ENCODE measurements at places on chromosomes 5 and 9. TPM values are rescaled to one million over a fixed set of nuclear protein-coding genes. Genes with fewer than 3 reads are reported as not detected.

The CCL21 gene
- total RNA-seq: not detected

DNA sequence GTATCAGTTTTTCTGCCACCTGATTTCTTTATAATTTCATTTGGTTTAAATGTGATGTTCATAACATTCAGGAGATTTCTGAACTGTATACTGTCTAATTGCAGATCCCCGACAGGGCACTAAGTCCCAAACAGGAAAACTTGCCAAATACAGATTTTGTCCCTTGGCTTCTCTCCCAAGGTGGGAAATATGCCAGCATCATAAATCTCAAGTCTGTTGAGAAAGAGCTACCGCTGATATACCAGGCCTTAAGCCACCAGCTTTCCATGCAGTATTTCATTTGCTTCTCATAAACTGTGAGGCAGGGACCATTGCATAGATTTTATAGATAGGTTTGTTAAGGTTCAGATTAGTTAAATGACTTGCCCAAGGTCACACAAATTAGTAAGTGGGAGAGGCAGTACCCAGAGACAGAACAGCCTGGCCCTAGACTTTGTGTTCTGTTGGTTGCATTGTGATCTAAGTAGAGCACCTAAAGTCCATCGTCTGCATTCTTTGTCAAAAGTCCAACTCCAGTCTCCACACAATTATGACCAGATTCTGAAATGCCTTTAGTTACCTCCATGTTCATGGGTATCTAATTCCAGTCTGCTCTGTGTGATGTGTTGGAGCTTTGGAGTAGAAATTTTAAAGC is 16.2 kb downstream of the GPR21 start:
- DNase-seq: no peak

DNA sequence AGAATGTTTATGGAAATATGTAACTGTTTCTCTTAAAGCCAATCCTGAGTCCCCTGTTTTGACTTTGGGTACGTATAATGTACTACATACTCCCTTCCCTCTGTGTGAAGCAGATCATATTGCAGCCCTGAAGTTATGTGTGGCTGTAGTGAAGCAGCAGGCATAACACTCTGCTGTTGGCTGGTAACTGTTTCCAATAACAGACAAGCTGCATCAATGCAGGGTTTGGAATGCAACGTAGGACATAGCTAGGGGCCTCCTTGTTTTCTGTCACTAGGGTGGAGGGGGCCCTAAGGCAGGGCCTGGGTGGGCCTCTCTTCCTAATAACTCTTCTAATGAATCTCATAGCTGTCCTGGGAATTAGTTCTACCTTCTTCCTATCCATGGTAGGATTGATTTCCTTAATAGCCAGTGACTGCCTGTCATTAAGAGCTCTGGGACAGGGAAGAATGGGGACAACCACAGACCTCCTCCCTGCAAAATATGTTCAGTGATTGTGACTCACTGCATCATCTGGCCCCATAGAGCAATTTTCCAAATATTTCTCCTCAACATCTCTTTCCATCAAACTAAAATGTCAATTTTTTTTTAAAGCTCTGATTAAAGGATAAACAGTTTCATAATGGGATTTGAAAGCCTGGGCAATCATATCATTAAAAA is 129.6 kb upstream of the HMHB1 start:
- no peak for DNase-seq

DNA sequence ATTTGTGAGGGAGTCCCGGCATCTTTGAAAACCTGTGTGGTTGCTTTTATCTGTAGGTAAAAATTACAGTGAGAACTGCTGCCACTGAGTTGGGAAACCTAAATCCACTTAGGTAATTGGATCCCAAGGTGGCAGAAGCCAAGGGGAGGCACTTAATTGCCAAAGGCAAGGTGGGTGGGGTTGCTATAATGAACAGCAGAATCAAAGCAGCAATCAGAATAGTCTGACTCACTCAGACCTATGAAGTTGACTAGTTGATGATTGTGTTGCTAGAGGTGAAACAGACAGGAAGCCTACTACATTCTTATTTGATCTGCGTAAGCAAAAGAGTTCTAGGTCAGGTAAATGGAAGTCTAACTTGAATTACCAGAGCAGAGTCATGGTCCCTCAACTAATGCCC is 17.3 kb upstream of the BICD2 start:
- no peak for DNase-seq

DNA sequence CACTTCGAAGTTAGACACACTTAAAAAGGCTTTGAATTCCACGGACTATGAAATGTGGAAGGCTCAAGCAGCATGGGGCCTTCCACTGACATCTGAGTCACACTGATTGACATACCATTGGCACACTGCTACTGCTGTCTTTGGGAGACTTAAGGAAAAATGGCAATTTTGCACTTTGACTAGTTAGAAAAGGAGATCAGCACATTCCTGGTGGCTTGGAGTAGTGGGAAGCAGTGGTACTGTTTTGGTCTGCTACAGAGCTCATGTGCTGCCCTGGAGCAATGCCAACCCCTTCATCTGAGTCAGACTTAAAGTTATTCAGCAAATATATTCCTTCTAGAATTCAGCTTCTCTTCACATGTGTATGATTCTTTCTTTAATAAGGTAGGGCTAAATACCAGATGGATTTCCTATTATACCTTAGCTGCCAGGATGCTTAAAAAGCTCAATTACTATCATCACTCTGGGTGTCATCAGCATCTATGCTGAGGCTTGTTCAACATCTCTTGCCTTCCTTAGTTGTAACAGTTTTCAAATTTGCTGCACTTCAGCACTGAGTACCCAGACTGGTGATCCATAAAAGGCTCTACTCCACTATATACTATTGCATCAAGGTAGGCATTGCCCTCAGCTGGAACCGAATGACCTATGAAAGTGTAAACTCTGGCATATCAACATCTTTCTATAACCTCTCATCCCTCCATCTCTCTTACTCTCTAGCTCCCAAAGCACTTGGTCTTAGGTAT is 42.3 kb upstream of the MOCS2 start:
- DNase-seq: no peak

- DNase-seq: peak; percentile 50
Measured at GRCh38 chr5:73312146-73312871, 136.3 kb downstream of the FOXD1 start.

DNA sequence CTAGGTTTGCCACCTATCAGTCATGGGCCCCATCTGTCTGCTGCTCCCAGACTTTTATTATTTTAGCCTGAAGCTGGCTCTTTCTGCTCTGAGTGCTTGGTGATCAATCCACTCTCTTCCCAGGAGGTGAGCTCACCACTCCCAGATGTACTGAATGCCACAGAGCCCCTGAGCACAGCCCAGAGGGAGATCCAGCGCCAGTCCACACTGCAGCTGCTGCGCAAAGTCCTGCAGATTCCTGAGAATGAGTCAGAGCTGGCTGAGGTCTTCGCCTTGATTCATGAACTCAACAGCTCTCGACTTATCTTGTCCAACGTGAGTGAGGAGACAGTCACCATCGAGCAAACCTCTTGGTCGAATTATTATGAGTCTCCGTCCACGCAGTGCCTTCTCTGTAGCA is 36.0 kb downstream of the HMGXB3 start:
- no peak for DNase-seq

GRCh38 chr9:75105019-75105540 is 16.8 kb downstream of the OSTF1 start:
- no peak for DNase-seq

- DNase-seq: no peak
Measured at GRCh38 chr5:116598911-116599310, 24.3 kb upstream of the SEMA6A start.

The TMEM252 gene
- not detected for total RNA-seq

GRCh38 chr9:115032296-115032695 is 85.7 kb downstream of the TNC start:
- no peak for DNase-seq

DNA sequence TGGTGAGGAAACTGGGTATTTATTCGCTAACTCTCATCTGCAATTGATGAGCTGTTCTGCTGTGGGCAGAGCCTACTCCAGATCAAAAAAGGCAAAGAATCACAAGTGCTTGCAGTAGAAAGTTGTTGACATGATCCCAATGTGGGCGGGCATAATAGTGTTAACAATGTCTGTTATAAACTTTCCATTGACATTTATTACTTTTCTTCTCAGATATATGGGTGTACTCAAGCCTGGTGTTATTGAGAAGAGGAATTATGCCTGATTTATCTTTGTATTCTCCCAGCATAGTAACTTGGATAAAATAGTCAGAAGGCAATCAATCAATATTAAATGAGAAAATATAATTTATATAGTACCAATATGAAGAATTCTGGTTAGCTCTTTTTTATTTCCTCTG is 47.8 kb downstream of the ZNF474 start:
- DNase-seq: no peak

- no peak for DNase-seq
Measured at GRCh38 chr9:110472111-110472510, 107.4 kb downstream of the SVEP1 start.

The PLGRKT gene
- total RNA-seq: 38.4 TPM

- DNase-seq: no peak
Measured at GRCh38 chr5:5678909-5679308, 256.4 kb downstream of the ICE1 start.

- peak; percentile 95 for DNase-seq
Measured at GRCh38 chr9:135990468-135991429, 29.6 kb upstream of the UBAC1 start.

GRCh38 chr5:180173198-180173544 is 35.8 kb downstream of the RASGEF1C start:
- no peak for DNase-seq

The EIF4E1B gene
- total RNA-seq: 0.68 TPM

DNA sequence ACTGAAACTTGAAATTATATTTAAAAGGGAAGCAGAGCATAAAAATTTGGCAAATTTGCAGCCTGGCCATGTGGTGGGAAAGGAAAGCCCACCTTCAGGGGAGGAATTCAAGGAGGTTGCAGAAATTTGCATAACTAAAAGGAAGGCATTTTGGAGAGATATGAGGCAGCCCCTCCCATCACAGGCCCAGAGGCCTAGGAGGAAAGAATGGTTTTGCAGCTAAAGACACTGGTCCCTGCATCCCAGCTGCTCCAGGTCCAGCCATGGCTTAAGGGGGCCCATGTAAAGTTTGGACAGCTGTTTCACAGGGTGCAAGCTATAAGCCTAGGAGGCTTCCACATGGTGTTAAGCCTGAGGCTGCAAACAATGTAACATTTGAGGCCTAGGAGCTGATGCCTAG is 212.5 kb downstream of the NNT start:
- DNase-seq: no peak

GRCh38 chr5:143402017-143402552 is 1.4 kb downstream of the NR3C1 start:
- no peak for DNase-seq

The FOXD4L4 gene
- 0.15 TPM for total RNA-seq

DNA sequence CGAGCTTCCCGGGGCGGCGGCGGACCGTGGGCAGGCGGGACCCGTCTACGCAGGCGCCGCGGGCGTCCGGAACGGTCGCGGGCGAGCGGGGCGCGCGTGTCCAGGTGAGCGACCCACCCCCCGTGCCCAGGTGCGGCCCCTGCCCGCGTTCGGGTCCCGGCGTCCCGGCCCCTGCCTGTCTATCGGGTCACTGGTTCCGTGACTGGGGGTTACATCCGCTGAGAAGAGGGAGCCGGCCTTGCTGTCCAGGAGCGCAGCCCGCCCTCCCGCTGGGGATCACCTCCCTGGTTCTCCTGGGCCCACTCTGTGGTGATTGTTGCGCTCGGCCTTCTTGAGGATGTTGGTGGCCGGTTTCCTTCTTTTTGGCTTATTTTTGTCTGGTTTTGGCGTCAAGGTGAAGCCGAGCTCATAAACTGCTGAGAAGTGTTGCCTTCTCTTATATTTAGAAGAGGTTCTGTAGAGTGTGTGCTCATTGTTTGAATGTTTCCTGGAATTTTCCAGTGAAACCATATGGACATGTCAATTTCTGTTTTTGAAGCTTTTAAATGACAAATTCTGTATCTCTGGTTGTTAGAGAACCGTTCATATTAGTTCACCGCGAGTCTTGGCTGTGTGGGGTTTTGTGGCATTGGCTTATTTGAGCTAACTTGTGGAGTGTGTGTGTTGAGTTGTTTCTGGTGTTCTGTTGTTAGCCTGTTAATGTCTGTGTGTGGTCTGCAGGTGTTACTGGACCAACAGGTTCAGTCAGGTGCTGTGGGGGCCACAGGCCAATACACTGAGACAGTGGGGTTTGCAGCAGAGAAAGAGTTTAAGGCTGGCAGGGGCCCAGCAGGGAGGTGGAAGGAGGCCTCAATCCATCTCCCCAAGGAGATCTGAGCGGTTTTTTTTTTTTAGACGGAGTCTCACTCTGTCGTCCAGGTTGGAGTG is 621 bp downstream of the CEP72 start:
- DNase-seq: peak; percentile 52

DNA sequence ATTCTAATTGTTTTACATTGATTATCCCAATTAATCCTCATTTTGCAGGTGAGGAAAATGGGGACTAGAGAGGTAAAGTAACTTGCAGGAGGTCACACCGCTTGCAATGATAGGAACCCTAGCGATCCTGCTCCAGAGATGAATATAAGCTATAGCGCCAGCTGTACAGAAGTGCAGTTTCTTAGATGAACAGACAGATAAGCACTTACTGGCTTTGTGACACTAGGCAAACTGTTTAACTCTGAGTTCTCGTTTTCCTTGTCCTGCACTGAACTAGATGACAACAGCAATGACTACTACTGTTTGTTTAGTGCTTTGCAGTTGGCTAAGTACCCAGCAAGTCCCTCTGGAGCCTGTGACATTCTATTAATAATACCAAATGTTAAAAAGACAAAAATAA is 11.1 kb downstream of the LHX6 start:
- DNase-seq: no peak

- no peak for DNase-seq
Measured at GRCh38 chr5:126009566-126009965, 413.6 kb upstream of the GRAMD2B start.

DNA sequence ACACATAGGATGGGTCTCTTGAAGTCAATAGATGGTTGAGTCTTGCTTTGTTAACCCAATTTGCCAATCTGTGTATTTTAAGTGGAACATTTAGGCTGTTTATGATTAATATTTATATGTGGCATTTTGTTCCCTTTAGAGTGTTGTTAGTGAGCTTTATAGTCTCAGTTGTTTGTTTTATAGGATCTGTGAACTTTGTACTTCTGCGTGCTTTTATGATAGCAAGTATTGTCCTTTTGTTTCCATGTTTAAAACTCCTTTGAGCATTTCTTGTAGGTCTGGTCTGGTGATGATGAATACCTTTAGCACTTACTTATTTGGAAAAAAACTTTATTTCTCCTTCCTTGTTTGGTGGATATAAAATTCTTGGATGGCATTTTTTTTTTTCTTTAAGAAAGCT is 23.8 kb downstream of the SELENOP start:
- no peak for DNase-seq

- peak; percentile 76 for DNase-seq
Measured at GRCh38 chr5:180352116-180353047, 754 bp downstream of the GFPT2 start.

The AFAP1L1 gene
- 0.36 TPM for total RNA-seq

The CDC25C gene
- total RNA-seq: 45.8 TPM

All from neural progenitor cell (in vitro differentiated cells).